ENCODE measurements at places on chromosomes 3 and 15. TPM values are rescaled to one million over a fixed set of nuclear protein-coding genes. Genes with fewer than 3 reads are reported as not detected.

Gene MYNN
- total RNA-seq = 14.6 TPM

- no peaks in the 10 kb centered on the region for H3K27me3 ChIP-seq
- H3K36me3 ChIP-seq = no peaks in the 10 kb centered on the region
- H3K4me1 ChIP-seq = no peaks in the 10 kb centered on the region
- DNase-seq = no peak
Measured at GRCh38 chr3:46186471-46187340, 21.4 kb downstream of the CCR1 start.

Gene LINGO1
- 0.98 TPM for total RNA-seq

DNA sequence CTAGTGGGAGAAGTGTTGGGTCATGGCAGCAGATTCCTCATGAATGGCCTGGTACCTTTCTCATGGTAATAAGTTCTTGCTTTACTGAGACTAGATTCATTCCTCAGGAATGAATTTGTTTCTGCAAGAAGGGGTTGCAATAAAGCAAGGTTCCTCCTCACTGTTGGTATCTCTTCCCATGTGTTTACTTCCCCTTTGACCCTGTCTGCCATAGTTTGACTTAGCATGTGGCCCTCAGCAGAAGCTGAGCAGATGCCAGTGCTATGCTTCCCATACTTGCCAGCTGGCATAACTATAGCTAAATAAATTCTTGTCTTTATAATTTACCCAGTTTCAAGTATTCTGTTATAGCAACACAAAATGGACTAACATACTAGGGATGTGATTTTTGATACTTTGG, 163.6 kb upstream of the COL8A1 start:
- H3K36me3 ChIP-seq = no peaks in the 10 kb centered on the region
- H3K4me1 ChIP-seq = no peaks in the 10 kb centered on the region
- DNase-seq = no peak
- no peak overlapping the region for H3K27ac ChIP-seq
- no peaks in the 10 kb centered on the region for H3K27me3 ChIP-seq
- no peak overlapping the region for H3K4me3 ChIP-seq

- H3K4me1 ChIP-seq = no peaks in the 10 kb centered on the region
- no peaks in the 10 kb centered on the region for H3K36me3 ChIP-seq
- no peak overlapping the region for H3K27ac ChIP-seq
Measured at GRCh38 chr15:31136016-31136415, 34.5 kb upstream of the TRPM1 start.

Gene AP3B2
- 3.8 TPM for total RNA-seq

Gene FGD5
- 84.2 TPM for total RNA-seq

- H3K36me3 ChIP-seq = no peaks in the 10 kb centered on the region
- DNase-seq = no peak
- no peaks in the 10 kb centered on the region for H3K4me1 ChIP-seq
- H3K4me3 ChIP-seq = no peak overlapping the region
- no peaks in the 10 kb centered on the region for H3K27me3 ChIP-seq
Measured at GRCh38 chr3:23696842-23697241, 108.9 kb upstream of the UBE2E1 start.

Gene CADPS
- 1.1 TPM for total RNA-seq

DNA sequence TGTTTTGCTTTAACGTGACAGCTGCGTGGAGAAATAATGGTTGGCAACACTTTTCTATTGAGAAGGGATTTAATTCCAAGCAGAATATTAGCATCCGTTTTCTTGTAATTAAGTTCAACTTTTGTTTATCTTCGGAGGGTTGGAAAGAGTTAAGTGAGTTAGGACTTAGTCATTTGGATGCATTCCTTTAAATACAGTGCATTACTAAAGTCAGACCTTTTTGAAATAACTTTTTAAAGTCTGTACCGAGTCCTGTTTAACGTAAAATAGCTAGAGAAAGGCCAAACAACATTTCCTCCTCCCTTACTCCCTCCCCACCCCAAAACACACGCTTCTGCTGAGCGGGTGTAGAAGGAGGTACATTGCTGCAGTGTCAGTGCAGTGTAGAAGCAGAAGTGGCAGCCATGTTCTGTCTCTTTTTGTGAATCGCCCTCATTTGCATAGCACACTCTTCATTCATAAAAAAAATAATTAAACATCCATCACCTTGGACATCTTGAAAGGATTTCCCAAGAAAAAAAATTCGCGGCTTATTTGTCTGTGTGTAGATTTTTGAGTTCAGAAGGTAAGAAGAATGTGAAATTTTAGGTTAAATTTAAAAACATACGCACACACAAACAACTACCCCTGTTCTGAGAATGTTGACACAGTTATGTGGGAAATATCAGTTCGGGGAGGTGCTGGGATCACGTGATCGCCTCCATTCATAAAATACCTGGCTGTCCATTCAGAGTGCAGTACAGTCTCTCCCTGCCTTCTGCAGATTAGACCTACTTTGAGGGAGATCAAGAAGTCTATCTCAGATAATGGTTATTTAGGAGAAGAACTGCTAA, 1.6 kb downstream of the SPRED1 start:
- no peaks in the 10 kb centered on the region for H3K36me3 ChIP-seq
- H3K4me3 ChIP-seq = peak overlapping the region; percentile 80
- H3K27me3 ChIP-seq = no peaks in the 10 kb centered on the region
- H3K27ac ChIP-seq = peak overlapping the region; percentile 97

DNA sequence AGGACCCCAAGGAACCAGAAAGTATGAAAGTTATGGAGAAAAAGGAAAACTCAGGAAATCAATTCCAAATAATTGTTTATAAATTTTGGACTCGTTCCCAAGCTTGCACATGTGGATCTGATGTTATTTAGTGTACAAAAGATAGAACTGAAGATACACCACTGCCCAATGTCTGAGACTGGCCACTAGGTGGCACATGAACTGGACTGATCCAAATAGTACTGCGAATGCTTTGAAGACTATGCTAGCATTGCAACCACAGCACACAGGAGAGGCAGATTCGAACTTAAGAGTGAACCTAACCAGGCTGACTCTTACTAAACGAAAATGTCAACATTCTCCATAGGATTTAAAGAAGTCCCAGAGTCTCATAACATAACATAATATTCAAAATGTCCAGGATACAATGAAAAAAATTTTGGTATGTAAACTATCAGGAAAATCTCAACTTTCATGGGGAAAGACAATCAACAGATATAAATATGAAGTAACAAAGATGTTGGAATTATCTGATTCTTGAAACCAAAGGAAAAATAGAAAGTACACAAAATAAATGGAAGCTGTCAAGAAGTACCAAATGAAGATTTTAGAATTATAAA, 596.7 kb downstream of the FGF12 start:
- H3K27ac ChIP-seq = no peak overlapping the region
- H3K4me3 ChIP-seq = no peak overlapping the region
- no peak for DNase-seq
- no peaks in the 10 kb centered on the region for H3K36me3 ChIP-seq
- no peaks in the 10 kb centered on the region for H3K27me3 ChIP-seq

DNA sequence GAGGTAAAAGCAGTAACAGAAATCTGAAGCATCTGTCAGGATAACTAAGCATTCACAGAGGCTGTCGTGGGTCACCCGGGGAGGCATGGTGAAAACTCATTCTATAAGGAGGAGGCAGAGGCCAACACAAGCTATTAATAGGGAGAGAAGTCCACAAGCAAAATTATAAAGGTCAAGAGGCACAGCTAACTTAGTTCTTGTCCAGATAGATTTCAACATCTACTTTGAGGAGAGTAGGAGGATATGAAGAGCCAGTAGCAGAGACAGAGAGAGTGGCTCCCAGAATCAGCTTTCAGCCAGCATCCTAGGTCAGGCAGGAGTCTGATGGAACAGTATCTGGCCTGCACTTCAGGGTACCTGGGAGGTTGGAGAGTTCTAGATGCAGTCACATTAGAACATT, 95.3 kb downstream of the STAC start:
- DNase-seq = no peak
- no peak overlapping the region for H3K27ac ChIP-seq
- no peaks in the 10 kb centered on the region for H3K4me1 ChIP-seq
- no peaks in the 10 kb centered on the region for H3K27me3 ChIP-seq
- no peak overlapping the region for H3K4me3 ChIP-seq
- H3K36me3 ChIP-seq = no peaks in the 10 kb centered on the region

- no peak for DNase-seq
- peak overlapping the region; percentile 1 for H3K4me3 ChIP-seq
- H3K27ac ChIP-seq = peak overlapping the region; percentile 63
- H3K4me1 ChIP-seq = peaks cover 32% of the 10 kb centered on the region
- H3K36me3 ChIP-seq = no peaks in the 10 kb centered on the region
- H3K27me3 ChIP-seq = no peaks in the 10 kb centered on the region
Measured at GRCh38 chr3:171838218-171838720, 4.9 kb upstream of the TMEM212 start.

Gene LYZL4
- total RNA-seq = not detected

GRCh38 chr3:186826976-186827857, 15.3 kb upstream of the ADIPOQ start:
- H3K27me3 ChIP-seq = peaks cover 65% of the 10 kb centered on the region
- DNase-seq = peak; percentile 93
- peaks cover 12% of the 10 kb centered on the region for H3K4me1 ChIP-seq
- H3K36me3 ChIP-seq = no peaks in the 10 kb centered on the region
- peak overlapping the region; percentile 73 for H3K4me3 ChIP-seq

Gene PARP6
- total RNA-seq = 87.9 TPM

GRCh38 chr15:90902840-90903732, at the start of gene MAN2A2:
TSS of gene MAN2A2 (plus strand) at chr15:90903302. CDS start at chr15:90904208, 906 bp downstream.
- peaks cover 35% of the 10 kb centered on the region for H3K36me3 ChIP-seq
- peak; percentile 91 for DNase-seq
- H3K27me3 ChIP-seq = no peaks in the 10 kb centered on the region
- peak within 1 kb of the TSS; percentile 75 for H3K4me3 ChIP-seq
- H3K4me1 ChIP-seq = peaks cover 14% of the 10 kb centered on the region

DNA sequence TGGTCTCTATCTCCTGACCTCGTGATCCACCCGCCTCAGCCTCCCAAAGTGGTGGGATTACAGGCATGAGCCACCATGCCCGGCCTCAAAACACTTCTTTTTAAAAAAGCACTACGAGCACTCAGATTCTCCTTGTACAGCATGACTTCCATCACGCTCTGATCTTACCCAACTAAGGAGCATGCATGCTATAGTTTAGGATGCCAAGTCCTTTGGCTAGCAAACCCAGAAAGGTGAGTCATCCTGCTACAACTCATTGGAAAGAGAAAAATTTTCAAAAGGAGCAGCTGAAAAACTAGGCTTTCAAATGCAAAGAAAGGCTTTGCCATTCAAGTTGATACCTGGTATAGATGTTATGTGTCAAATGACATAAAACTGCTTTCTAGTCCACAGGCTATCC, 70.3 kb upstream of the PRICKLE2 start:
- DNase-seq = no peak
- no peaks in the 10 kb centered on the region for H3K36me3 ChIP-seq
- H3K27ac ChIP-seq = no peak overlapping the region
- no peak overlapping the region for H3K4me3 ChIP-seq
- H3K27me3 ChIP-seq = no peaks in the 10 kb centered on the region

GRCh38 chr3:123553536-123553935, 31.3 kb downstream of the HACD2 start:
- H3K4me3 ChIP-seq = no peak overlapping the region
- H3K4me1 ChIP-seq = no peaks in the 10 kb centered on the region
- H3K27ac ChIP-seq = no peak overlapping the region
- H3K27me3 ChIP-seq = no peaks in the 10 kb centered on the region
- peaks cover 12% of the 10 kb centered on the region for H3K36me3 ChIP-seq
- no peak for DNase-seq

Gene TMEM207
- not detected for total RNA-seq

DNA sequence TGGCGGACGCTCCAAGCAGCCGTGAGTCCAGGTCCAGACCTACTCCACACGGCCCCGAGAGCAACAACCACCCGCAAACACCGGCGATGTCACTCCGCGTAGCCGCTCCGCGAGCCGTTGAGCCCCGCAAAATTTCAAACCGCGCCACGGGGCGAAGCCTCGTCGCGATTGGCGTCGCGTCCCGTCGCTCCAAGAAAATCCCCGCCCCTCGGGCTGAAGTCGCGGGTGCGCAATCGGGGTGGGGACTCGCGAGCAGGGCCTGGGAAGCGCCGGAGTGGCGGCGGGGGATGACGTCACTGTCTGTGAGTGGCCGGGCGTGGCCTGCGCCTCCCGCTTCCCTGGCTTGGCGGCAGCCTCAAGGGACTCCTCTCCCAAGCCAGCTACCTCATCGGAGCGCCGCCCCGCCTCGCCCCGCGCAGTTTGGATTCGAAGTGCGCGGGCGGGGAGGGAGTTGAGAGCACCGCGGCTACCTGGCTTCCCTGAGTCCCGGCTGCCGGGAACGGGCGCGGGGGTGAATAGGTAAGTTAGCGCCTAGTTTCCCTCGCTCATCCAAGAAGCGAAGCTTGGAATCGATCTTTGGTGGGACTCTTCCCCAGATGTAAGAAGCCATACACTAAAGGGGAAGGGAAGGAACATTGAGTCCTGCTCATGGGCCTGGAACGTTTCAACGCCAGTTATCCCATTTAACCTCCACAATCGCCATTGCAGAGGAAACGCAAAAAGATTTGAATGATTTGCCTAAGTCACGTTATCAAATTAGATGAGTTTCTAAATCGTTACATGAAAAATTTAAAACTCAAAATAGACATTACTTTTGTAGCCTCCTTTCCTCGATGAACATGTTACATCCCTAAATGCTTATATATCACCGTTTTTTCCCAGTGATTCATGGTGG, at the start of gene PRC1:
PRC1 (minus strand) TSS at position 119 of the 895 bp plus-strand sequence; CDS start at position 1, 118 bp downstream.
- H3K27ac ChIP-seq = peak within 1 kb of the TSS; percentile 86
- H3K4me1 ChIP-seq = peaks cover 7% of the 10 kb centered on the region
- peak within 1 kb of the TSS; percentile 91 for H3K4me3 ChIP-seq

GRCh38 chr3:44865272-44866035, 3.7 kb downstream of the TMEM42 start:
- H3K27ac ChIP-seq = no peak overlapping the region
- H3K4me1 ChIP-seq = peaks cover 6% of the 10 kb centered on the region
- no peaks in the 10 kb centered on the region for H3K36me3 ChIP-seq
- H3K4me3 ChIP-seq = no peak overlapping the region

DNA sequence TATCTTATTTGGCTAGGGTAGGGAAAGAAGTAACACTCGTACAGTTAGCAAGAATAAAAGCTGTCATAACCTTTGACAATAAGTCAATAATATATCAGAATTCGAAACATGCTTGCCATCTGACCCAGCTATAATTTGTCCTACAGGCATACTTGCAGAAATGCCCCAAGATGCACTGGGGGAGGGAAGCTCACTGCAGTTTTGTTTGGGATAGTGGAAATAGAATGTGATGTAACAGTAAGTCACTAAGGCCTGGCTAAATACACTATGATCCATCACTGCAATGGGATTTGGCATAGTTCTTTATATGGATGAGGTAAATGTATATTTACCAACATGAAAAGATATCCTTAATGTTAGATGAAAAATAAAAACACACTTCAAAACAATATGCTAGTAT, 25.5 kb upstream of the TMOD3 start:
- DNase-seq = no peak
- no peaks in the 10 kb centered on the region for H3K4me1 ChIP-seq

- no peak for DNase-seq
- H3K4me3 ChIP-seq = no peak overlapping the region
- no peaks in the 10 kb centered on the region for H3K36me3 ChIP-seq
- H3K4me1 ChIP-seq = no peaks in the 10 kb centered on the region
Measured at GRCh38 chr3:96677156-96677555, 137.2 kb upstream of the EPHA6 start.
